ENCODE measurements at places on chromosomes 5 and 9.

- peak; percentile 74 for DNase-seq
Observed at GRCh38 chr9:107548298-107549142, 59.0 kb upstream of the KLF4 start.

GRCh38 chr9:136021872-136022681 is 60.9 kb upstream of the UBAC1 start:
- DNase-seq: no peak

DNA sequence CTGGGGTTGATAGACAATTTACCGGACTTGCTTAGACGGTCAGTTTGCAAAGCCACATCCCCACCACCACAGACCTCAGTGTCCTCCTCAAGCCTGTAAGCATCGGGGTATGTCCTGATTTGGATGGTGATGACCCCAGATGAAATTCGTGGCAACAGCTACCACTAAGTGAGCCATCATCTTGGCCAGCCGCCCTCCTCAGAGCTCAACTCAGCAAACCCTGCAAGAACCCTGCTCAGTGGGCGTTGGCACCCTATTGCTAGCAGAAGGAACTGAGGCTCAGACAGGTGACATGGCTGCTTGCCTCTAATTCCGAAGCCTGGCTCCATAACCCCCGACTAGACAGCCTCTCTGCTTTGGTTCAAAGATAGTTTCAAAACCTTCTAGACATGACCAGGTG is 41.4 kb upstream of the BARHL1 start:
- no peak for DNase-seq

- DNase-seq: no peak
Observed at GRCh38 chr5:178668579-178668978, 41.7 kb upstream of the CLK4 start.

GRCh38 chr9:115264313-115264712 is 146.4 kb upstream of the TNC start:
- DNase-seq: no peak

DNA sequence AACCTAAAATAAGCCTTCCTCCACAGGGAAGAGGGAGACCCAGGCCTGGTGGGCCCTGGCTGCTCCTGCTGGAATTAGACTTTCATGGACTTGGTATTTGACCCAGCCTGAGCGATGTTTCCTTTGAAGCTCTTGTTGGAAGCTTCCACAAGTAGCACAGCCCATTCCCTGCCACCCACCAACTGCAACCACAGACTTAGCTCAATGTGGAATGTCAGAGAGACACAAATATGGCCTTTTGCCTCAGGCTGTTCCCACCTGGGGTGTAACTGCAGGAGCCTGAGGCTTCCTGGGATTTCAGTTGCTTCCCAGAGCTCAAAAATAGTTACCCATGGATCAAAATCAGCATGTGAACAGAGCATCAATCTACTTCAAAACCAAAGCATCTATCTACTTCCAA is 70.3 kb upstream of the LHFPL2 start:
- DNase-seq: no peak

DNA sequence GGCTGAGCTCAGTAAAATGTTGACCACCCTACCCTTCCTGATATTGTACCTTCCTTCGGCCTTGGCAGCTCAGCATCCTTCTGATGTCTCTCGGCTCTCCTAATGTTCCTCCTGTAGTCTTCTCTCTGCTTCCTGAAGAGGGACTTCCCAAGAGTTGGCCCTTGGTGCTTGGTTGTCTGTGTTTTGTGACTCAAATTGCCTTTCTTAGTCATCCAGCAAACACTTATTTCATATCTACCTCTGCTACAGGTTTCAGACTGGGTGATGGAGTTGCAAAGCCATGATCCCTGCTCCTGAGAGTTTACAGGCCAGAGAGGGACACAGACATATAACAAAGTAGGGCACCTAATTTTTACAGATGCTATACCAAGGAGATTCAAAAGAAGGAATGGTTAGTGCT is 70.1 kb downstream of the SV2C start:
- no peak for DNase-seq

DNA sequence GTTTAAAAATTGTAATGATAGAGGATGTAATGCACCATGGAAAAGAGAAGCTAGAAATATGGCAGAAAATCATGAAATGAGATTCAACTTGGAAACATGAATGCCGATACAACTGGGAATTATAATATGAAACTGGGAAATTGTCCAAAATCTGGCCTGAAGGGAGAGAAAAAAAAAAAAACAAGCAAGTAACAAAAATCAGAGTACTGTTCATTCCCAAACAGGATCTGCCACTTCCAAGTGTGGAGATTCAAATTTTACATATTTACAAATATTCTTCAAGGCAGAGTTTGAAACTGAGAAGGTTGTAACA is 56.6 kb upstream of the MOCS2 start:
- DNase-seq: peak; percentile 7

- no peak for DNase-seq
Observed at GRCh38 chr5:151495320-151495719, 47.9 kb downstream of the SLC36A1 start.

DNA sequence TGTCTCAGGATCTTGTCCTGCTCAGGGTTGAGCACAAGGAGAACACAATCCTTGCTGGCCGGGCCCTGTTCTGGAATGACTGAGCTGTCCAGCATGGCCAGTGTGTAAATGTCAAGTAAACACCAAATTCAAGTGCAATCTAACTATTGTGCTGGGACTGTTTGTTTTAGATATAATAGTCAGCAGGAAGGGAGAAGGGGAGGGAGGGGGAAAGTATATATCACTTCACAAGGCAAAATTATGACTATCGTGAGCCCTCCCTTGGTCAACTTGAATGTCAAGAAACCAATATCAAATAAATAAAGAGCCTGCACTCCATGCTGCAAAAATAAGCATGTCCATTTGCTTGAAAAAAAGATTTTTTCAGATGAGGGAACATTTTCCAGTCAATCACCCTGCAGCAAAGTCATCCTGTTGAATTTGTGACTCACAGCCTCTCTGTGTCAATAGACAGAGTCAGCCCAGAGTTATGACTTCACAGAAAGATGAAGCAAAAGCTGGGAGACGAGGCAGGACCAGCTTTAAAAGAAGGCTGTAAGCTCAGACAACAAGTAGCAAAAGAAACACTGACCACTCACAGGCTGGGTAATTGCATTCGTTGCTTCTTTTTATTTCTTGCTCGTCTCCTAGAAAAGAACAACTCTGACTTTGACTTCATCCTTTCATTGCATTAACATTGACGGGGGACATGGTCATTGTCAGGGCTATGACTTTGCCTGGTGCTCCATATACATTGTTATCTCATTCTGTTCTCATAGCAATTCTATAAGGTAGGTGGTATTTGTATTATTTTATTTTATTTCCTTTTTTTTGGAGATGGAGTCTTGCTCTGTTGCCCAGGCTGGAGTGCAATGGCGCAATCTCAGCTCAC is 15.3 kb upstream of the KLF4 start:
- DNase-seq: peak; percentile 28

GRCh38 chr9:80867731-80868130 is 821.6 kb downstream of the TLE1 start:
- no peak for DNase-seq

- no peak for DNase-seq
Observed at GRCh38 chr9:82498541-82499317, 510.2 kb downstream of the SPATA31D1 start.

DNA sequence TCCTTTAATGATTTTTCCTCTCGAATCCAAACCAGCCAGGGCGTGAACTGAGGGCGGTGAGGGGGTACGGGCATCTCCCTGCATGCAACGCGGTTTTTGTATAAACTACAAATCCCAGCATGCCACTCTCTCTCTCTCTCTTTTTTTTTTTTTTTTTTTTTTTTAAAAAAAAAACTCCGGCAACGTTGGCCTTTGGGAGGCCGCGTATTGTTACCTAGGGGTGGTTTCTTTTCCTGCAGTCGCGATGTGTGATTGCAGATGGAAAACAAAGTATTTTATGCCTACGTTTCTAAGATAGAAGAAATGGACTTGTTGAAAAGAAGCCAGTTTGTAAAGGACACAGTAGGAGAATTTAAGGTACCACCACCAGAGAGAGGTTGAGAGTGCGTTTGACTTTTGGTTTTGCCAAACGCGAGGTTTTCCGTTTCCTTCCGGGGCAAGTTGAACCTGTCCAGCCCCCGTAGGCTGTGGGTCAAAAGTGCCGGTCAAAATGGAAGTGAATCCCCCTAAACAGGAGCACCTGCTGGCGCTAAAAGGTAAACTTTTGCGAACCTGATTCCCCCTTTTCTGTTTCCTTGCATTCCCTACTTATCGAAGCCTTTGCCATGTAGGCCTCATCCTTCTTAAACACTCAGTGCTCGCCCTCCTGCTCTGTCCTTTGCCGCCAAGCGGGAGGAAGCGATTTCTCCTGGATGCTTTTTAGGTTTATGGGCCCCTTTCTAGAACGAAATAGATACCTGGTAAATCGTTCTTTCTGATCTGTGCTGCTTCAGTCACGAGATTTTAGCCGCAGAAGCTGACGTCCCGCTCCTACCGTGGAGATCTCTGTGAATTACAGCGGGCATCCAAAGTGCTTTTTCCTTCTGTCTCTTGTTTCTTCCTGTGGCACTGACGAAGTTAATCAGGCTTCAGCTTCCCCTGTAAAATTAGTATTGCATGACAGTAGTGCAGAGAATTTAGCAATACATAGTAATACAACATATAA is at the start of the genes SHLD3 and TRAPPC13:
Gene SHLD3 (plus strand): TSS at position 457 of the 985 bp plus-strand sequence. CDS start 4,561 bp downstream, outside the sequence.
Gene TRAPPC13 (plus strand): TSS at position 457 of the 985 bp plus-strand sequence. CDS start 34 bp downstream, at position 491.
- DNase-seq: peak; percentile 91

DNA sequence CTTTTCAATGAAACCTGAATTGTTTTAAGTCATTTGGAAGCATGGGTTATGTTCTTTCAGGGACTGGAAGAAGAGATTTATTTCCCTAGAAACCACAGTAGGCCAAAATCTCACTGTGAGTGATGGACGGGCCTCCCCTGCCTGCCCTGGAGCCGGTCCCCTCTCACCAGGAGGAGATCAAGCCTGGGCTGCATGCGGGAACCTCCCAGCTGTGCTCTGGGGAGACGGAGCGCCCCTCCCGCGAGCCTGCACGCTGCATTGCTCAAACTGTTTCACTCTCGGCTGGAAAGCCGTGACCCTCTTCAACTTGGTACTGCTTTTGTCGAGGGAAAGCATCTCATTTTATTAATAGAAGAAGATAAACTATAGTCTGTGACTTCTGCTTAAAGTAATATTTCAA is 85.4 kb downstream of the IRX2 start:
- no peak for DNase-seq

DNA sequence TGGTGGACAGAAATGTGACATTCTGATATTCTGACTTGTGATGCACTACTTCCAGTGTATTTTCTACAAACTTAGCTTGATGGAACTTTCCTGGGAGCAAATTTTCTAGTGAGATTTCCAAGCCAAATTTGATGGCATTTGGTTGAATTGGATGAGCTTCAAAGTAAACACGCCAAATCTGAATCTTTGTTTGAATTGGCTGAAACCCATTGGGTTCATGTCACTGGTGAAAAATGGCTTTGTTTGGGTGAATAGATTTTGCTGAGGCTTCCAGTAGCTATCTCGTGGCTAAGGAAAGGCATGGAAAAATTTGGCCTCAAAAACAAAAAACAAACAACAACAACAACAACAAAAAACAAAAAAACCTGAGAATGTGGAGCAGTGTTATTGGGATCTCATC is 271.1 kb upstream of the RPS23 start:
- no peak for DNase-seq

DNA sequence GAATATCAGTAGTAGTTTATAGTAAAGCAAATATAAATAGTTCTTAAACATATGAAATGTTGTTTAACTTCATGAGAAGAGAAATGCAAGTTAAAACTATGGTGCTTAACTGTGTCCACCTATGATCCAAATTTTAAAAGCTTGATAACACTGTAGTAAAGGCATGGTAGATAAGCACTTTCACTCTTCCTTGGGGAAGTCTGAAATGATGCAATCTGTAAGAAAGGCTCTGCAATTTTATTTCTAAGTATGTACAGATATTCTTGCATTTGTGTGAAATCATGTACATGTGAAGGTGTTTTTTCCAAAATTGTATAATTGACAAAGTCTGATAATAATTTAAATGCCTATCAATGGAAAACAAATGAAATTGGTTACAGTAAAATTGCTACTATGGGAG is 66.9 kb downstream of the SYK start:
- DNase-seq: no peak

DNA sequence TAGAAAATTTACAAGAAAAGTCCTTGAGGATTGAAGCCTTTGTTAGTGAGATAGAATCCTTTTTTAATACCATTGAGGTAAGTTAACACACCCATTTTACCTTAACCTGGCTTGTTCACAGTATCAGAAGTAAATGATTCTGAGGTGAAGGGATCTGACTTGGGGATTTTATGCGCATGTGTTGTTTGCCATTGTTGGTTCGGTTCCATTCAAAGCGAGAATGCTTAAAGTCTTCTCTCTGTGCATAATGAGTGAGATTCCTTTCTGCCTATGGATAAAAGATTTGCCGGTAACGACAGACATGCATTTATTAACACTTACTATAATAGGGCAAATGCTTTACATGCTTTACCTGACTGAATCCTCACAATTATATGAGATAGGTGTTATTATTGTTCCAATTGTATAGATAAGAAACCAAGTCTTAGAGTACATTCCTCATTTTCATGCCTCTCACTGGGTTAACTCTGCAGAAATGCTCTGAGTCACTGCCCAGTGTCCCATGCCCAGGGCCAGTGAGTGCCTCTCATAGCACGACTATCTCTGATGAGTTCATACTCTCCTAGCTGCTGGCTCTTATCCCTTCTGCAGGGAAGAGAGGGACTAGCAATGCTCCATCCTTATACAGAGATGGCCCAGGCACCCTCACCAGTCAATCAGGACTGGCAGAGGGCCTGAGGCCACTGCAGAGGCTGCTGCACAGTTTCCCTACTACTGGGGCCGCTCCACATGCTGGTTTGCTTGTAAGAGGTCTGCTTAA is 54.4 kb downstream of the CMYA5 start:
- DNase-seq: no peak

GRCh38 chr5:135343413-135343812 is 55.6 kb downstream of the MACROH2A1 start:
- no peak for DNase-seq

GRCh38 chr9:106982636-106983035 is 119.7 kb downstream of the ZNF462 start:
- no peak for DNase-seq

DNA sequence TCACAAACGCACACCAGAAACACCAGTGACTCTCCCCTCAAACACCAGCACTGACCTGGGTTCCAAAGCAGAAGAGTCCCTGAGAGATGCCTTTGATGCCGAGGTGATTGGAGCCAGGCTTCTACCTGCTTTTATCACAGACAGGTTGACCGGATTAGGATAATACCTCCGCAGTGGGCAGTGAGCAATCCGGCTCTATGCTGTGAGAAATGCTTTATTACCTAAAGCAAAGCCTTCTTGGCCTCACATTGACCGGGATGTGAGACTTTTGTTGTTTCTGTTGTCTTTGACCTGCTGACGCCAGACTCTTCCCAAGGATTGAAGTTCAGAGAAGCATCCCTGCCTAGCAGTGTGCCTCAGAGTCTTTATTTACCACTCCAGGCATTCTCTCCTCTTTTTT is 320.3 kb upstream of the CLINT1 start:
- DNase-seq: no peak

All from SK-MEL-5 (cell line).